GM04503 (cell line): ENCODE measurements at places on chromosomes 5 and 9.

DNA sequence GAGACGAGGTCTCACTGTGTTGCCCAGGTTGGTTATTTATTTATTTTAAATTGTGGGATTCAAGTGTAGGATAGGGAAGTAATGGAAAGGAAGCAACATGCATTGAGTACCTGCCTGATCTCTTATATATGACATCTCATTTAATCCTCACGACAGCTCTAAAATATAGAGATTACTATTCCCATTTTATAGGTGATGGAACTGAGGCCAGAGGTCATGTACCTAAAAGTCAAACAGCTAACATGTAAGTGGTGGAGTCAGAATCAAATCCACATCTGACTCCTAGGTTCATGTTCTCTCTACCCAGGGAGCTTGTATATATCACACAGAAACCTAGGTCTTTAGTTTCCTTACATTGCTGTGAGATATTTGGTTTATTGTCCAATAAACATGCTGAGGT, 26.1 kb upstream of the MATR3 start:
- DNase-seq, result no peak

DNA sequence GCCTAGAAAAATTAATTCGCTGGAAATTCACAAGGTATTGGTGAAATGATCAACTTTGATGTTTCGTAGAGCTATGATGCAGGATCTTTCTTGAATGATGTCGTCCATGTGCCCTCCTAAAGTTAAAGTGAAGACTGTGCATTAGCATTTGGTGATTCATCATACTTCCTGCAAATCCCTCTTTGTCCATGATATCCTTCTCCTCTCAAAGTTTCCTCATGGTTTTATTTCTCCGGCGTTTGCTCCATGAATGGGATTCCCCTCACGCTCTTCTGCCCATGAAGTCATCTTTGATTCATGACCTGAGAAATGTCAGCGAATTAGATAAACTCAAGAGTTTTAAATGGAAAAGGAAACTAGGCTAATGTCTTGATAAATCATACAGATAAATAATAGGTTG, 372.7 kb downstream of the PSAT1 start:
- DNase-seq, result no peak

DNA sequence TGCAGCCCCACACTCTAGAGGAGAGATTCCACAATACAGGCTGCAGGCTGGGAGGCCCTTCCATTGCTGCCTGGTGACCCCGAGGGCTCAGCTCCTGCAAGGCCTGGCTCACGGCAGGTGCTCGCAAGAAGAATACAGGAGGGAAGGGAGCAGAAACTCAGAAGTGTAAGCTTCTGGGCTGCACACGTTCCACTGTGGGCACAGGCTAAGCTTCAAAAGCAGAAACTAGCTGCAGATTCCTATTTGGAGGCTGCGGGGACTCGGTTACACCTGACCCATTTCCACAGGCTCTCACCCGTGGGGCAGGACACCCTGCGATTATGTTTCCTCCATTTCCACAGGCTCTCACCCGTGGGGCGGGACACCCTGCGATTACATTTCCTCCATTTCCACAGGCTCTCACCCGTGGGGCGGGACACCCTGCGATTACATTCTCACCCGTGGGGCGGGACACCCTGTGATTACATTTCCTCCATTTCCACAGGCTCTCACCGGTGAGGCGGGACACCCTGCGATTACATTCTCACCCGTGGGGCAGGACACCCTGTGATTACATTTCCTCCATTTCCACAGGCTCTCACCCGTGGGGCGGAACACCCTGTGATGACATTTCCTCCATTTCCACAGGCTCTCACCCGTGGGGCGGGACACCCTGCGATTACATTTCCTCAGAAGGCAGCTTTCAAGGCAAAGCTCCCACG, 10.3 kb downstream of the LPCAT1 start:
- DNase-seq, result no peak

DNA sequence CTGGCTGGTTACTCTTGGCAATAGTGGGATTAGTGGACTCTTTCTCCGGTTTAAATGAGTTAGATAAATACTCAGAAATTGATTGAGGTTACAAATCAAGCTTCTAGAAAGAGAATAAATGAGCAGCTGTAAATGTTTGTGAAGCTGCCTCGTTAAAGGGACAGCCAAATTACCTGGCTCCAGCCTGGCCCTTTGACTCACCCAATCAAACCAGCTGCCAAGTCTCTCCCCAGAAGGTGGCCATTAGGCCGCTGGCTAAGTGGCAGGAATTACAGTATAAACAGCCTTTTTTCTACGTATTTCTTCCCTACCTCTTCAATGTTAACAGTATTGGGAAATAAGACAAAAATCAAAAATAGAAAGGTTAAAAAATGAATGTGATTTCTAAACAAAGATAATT, 46.0 kb upstream of the SRFBP1 start:
- no peak for DNase-seq

DNA sequence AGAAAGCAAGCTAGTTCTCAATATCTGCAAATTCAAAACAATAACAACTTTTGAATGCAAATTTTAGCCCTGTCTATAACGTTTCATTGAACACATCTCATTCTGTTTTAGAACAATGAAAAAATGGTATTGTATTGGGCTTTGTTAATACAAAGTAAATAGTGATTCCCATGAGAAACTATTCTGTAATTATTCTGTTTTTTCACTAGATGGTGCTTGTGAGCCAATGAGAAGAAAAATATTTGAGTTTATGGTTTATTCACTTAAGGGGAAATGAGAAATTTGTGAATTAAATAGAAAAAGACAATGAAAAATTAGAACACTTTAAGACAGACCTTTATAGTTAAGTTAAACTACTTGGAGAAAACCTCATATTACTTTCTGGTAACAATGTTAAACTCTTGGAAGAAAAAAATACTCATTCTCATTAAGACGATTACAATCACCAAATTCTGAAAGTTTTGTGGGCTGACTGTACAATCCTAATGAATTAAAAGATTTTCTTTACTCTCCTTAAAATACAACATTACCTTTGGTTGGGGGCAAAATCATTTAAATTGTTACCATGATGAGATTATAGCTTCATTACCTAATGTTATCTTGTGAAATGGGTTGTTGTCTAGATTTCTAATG, 127.0 kb downstream of the NNT start:
- no peak for DNase-seq

GRCh38 chr9:130946766-130947617, 7.9 kb upstream of the FIBCD1 start:
- DNase-seq, result no peak
